ENCODE measurements at places on chromosomes 4 and X.
A peak's percentile ranks its signal among the peaks of the same experiment; 100 is the strongest.

DNA sequence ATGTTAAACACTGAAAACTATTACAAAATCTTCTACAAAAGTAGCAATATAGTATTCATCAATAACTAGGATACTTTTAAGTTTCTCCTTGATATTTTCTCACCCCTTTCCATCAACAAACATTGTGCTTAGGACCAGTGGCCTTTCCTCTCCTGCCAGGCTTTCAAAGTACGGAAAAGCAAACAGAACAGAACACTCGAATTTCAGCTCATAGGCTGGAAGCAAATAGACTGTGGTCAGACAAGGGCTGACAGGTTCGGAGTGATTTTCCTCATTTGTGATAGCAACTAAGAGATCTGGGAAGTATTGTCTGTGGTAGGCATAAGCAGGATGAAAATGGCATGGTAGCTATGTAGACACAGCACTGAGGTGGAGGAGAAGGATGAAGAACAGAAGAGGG is 68.6 kb upstream of the SORBS2 start:
- DNase-seq = no peak

GRCh38 chr4:177408023-177408422 is 34.2 kb downstream of the AGA start:
- DNase-seq = no peak

- peak; percentile 84 for DNase-seq
These were observed 28.5 kb upstream of the FGF2 start for GRCh38 chr4:122798101-122798500.

DNA sequence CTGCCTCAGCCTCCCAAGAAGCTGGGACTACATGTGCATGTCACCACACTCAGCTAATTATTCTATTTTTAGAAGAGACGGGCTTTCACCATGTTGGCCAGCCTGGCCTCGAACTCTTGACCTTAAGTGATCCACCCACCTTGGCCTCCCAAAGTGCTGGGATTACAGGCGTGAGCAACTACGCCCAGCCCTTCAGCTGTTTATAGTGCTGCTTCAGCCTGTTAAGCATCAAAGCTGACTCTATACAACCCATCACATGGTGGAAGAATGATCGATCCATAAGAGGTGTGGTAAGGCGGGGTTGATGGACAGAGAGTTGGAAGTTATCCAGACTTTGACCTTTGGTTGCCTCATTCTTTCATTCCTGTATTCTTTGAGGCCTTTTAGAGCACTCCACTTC is 56.2 kb upstream of the RAPGEF2 start:
- no peak for DNase-seq

DNA sequence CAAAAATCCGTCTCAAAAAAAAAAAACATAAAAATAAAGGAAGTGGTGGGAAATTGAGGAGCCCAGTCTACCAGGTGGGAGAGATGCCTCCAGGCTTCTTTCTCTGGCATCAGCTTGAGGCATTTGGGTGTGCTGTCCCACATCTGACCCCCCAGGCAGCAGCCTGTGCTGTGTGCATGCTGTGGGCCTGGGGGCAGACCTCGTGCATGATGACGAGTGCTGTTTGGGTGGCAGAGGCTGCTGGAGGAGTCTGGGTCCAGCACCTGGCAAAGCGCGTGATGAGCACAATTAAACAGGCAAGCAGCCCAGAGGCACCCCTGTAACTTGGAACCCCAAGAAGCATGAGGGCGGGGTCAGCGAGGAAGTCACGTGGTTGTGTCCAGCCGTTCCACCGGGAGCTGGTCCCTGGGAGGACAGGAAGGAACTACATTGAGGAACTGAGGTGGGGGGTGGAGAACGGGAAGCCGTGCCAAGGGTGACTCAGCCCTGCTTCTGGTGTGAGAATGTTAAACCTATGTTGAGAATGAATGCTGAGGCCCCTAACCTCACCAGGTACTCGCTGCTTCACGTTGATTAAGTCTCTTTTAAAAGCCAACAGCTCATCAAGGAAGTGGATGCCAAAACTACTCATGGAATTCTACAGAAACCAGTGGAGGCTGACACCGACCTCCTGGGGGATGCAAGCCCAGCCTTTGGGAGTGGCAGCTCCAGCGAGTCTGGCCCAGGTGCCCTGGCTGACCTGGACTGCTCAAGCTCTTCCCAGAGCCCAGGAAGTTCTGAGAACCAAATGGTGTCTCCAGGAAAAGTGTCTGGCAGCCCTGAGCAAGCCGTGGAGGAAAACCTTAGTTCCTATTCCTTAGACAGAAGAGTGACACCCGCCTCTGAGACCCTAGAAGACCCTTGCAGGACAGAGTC is 6.1 kb downstream of the TACC3 start:
- DNase-seq = peak; percentile 89

GRCh38 chr4:175341203-175341755 is 423.1 kb downstream of the ADAM29 start:
- no peak for DNase-seq

GRCh38 chr4:102734116-102734515 is 26.7 kb downstream of the MANBA start:
- DNase-seq = no peak

GRCh38 chrX:14598330-14598729 is 69.0 kb downstream of the GLRA2 start:
- DNase-seq = no peak

DNA sequence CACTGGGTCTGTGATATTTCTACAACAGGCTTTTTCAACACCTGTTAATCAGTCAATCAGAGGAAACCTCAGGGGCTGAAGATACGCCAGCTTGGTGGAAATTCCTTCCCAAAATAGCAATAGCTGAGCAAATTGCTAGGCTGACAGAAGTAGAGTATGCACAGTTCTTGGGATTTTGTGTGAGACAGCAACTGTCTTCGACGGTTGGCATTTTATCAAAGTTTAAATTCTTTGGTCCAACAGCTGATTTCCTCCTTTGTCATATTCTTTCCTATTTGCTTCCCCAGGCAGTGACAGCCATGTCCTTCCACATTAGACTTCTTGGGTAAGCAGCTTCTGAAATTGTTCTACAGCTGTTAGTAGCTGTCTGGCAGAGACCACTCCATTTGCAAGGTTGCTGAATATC is 8.0 kb upstream of the PALLD start:
- DNase-seq = no peak

DNA sequence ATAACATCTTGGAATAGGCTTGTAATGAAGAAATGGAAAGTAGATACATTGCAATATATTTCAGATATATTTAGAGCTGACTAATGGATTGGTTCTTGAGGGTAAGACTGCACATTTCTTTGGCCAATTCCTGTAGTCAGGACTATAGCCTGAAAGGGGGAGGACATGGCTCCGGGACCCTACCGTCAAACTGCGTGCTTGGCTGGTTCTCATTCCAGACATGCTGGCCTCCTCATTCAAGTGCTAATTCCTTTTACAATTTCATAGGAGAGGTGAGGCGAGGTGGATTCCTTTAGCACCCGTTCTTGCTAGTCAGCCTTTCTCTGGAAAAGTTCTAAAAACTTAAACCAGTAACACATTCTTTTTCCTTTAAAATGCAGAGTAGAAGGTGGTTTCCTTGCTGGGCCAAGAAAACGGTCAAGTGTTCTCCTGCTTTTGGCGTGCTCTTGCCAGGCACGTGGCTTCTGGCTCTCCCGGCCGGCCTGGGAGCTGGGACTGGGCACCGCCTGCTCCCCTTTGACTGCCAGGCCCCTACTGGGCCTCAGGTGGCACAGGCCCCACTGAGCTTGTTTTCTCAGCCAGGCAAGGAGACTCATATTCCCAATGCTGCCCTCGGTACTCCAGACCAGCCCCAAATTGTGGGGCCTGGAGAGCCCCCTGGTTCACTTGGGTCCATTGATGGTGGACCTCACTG is 167.2 kb downstream of the STK32B start:
- DNase-seq = no peak

- no peak for DNase-seq
These were observed 961 bp upstream of the MBNL3 start for GRCh38 chrX:132489578-132490419.

GRCh38 chrX:105463473-105463872 is 243.0 kb upstream of the TEX13A start:
- DNase-seq = peak; percentile 84

- DNase-seq = no peak
These were observed 26.2 kb upstream of the RHOH start for GRCh38 chr4:40170588-40170987.

- no peak for DNase-seq
These were observed 29.3 kb downstream of the BEND4 start for GRCh38 chr4:42123071-42123644.

GRCh38 chrX:54820737-54821136 is 13.2 kb downstream of the MAGED2 start:
- no peak for DNase-seq

- no peak for DNase-seq
These were observed 293.2 kb upstream of the PRPS2 start for GRCh38 chrX:12497832-12498591.

DNA sequence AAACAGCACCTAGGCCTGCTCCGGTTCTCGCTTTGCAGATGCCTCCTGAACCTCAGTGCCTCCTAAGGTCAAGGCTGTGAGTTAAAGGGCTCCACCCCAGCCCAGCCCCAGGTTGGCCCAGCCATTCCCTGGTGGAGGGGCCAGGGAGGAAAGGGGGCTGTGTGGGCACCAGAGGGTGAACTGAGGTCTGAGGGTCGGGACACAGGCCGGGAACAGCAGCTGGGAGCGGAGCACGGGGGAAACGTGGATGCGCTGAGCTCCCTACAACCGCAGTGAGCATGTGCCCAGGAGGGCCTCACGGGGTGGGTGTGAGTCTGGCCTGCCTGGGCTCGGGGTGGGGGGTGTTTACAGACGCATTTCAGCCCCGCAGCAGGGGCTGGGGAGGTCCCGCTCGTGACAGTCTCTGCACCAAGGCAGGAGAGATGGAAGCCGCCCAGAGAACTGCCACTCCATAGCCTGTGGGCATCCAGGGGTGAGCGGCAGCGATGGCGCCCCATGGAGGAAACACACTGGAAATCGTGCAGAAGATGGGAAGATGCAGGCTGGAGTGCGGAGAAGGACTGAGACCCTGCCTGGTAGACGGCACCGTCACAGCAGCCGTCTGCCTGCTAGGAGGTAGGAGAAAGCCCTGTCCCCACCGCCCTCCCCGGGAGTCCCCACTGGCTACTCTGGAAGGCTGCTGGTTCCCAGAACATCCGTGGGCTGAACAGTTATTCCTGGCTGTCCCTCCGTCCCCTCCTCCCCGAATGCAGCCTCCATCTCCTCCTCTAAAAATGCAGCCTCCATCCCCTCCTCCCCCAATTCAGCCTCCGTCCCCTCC is 9.9 kb upstream of the SLC25A6 start:
- no peak for DNase-seq

- peak; percentile 51 for DNase-seq
These were observed 306.7 kb upstream of the MAOA start for GRCh38 chrX:43349363-43349762.

Data from bronchial epithelial cell (primary cell).